CD4-positive, alpha-beta T cell (primary cell): ENCODE measurements at places on chromosomes 5 and 9.
A peak's percentile ranks its signal among the peaks of the same experiment; 100 is the strongest.

- H3K4me1 ChIP-seq, result peaks cover 21% of the 10 kb centered on the region
- no peak for DNase-seq
- no peak overlapping the region for H3K4me3 ChIP-seq
- H3K27ac ChIP-seq, result no peak overlapping the region
- H3K27me3 ChIP-seq, result no peaks in the 10 kb centered on the region
- no peaks in the 10 kb centered on the region for H3K36me3 ChIP-seq
Measured at GRCh38 chr5:54607006-54607405, 89.4 kb downstream of the SNX18 start.

- no peaks in the 10 kb centered on the region for H3K27me3 ChIP-seq
- no peak overlapping the region for H3K27ac ChIP-seq
- peaks cover 4% of the 10 kb centered on the region for H3K4me1 ChIP-seq
- DNase-seq, result no peak
- no peak overlapping the region for H3K4me3 ChIP-seq
Measured at GRCh38 chr9:3735251-3735650, 209.4 kb upstream of the RFX3 start.

DNA sequence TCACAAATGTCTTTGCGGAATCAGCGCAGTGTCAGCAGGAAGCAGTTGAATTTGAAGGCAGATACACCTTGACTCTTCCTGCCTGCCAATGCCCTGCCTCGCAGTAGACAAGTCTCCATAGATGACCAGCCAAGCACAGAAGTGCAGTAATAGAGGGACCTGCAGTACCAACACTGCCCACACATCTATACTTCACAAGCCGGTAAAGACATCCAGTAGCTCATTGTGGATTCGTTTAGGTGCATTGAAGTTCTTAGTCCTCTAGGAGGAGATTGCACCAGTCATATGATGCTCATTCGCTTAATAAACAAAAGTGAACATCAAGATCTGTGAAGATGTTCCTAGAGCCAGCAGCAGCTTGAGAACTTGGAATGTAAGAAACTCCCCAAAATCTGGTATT, 7.1 kb upstream of the IFNA2 start:
- no peak overlapping the region for H3K4me3 ChIP-seq
- DNase-seq, result no peak
- no peak overlapping the region for H3K27ac ChIP-seq

GRCh38 chr5:114839360-114839759, 330.3 kb downstream of the TRIM36 start:
- H3K27ac ChIP-seq, result no peak overlapping the region
- no peaks in the 10 kb centered on the region for H3K4me1 ChIP-seq
- H3K4me3 ChIP-seq, result no peak overlapping the region
- DNase-seq, result no peak
- H3K27me3 ChIP-seq, result no peaks in the 10 kb centered on the region

- no peaks in the 10 kb centered on the region for H3K27me3 ChIP-seq
- H3K4me3 ChIP-seq, result no peak overlapping the region
- H3K4me1 ChIP-seq, result no peaks in the 10 kb centered on the region
Measured at GRCh38 chr5:169869066-169869465, 111.2 kb downstream of the INSYN2B start.

GRCh38 chr5:115813719-115814118, 2.7 kb downstream of the CDO1 start:
- H3K27ac ChIP-seq, result no peak overlapping the region
- DNase-seq, result no peak
- no peaks in the 10 kb centered on the region for H3K36me3 ChIP-seq
- H3K4me3 ChIP-seq, result no peak overlapping the region
- H3K27me3 ChIP-seq, result peaks cover 59% of the 10 kb centered on the region

DNA sequence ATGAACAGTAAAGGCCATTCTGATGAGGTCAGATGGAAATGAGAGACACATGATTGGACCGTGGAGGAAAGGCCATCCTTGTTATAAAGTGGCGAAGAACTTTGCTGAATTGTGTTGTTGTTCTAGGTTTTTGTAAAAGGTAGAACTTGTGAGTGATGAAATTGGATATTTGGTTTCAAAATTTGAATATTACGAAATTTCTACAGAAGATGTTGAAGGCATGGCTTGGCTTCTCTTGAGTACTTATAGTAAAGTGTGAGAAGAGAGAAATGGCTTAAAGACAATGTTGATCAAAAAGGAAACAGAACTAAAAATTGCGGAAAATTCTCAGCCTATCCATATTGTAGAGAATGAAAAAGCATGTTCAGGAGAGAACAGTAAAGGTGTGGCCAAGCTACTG, 166.6 kb upstream of the S1PR3 start:
- no peak for DNase-seq
- no peak overlapping the region for H3K27ac ChIP-seq
- H3K27me3 ChIP-seq, result peaks cover 39% of the 10 kb centered on the region
- H3K4me3 ChIP-seq, result no peak overlapping the region
- no peaks in the 10 kb centered on the region for H3K36me3 ChIP-seq

DNA sequence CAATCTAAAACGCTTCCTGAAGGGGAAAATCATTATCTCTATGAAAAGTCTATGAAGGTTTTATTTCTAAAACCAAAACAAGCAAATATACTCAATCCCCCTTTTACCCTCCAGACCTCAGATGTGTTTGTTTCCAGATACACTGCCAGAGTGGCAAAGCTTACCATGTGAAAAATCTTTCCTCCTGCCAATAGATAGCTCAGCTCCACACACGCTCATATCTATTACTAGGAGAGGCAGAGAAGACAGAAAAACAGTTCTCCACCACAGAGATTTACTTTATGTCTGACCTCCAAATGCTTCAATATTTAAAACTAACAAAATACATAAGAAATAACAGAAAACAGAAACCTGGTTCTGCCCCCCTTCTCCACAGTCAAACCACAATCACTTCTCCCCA, 7.0 kb downstream of the IRX2 start:
- H3K27ac ChIP-seq, result no peak overlapping the region
- peaks cover 52% of the 10 kb centered on the region for H3K27me3 ChIP-seq
- H3K4me1 ChIP-seq, result peaks cover 3% of the 10 kb centered on the region
- DNase-seq, result no peak

GRCh38 chr5:98786191-98786853, 12.9 kb downstream of the RGMB start:
- H3K4me1 ChIP-seq, result no peaks in the 10 kb centered on the region
- no peaks in the 10 kb centered on the region for H3K27me3 ChIP-seq
- no peaks in the 10 kb centered on the region for H3K36me3 ChIP-seq
- DNase-seq, result no peak

- DNase-seq, result no peak
- H3K36me3 ChIP-seq, result no peaks in the 10 kb centered on the region
- H3K27me3 ChIP-seq, result no peaks in the 10 kb centered on the region
- H3K4me1 ChIP-seq, result peaks cover 52% of the 10 kb centered on the region
- peak overlapping the region; percentile 40 for H3K4me3 ChIP-seq
- no peak overlapping the region for H3K27ac ChIP-seq
Measured at GRCh38 chr9:127927988-127928675, 2.4 kb downstream of the PIP5KL1 start.

DNA sequence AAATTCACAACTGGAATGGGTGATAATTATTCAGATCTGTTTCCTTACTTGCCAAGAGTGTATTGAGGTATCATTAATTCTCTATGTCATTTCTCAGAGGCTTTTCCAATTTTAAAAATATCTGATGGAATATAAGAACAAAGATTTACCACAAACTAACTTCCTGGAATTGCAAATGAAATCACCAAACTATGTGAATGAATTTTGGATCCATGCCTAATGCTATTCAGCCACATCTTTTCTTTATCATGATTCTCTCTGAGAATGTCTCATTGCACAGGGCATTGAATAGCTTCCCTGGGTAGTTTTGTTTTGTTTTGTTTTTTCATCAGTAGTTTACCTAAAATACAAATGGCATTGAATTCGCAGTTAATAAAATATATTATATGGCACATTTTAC, 146.9 kb upstream of the FBN2 start:
- no peak overlapping the region for H3K27ac ChIP-seq
- no peak for DNase-seq
- H3K4me1 ChIP-seq, result no peaks in the 10 kb centered on the region
- no peaks in the 10 kb centered on the region for H3K36me3 ChIP-seq
- no peak overlapping the region for H3K4me3 ChIP-seq
